ENCODE measurements at places on chromosomes 7 and 10.

DNA sequence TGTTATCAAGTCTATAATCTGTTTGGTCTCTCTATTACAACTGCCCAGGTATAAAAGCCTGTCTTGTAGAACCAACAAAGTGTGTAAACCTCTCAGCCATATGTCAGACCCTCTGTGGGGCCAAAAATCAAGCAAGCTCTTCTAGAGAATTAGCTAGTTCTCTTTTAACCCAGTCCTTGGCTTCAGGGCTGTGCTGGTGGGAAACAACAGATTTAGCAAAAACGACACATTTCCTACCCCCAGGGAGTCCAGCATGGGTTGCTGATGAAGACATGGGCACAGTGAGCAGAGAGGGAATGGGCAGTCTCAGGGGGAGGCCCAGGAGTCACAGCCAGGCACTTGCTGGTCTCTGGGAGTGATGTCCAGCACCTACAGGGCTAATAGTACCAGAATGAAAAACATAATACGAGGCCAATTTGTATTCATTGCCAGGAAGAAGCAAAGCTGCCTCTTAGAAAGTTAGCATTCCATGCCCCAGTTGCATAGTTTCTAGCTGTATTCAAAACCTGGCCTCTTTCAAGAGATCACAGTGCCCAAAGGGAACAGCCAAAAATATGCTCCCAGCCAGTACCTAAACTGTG, 80.1 kb downstream of the FRMD4A start:
- DNase-seq = no peak

DNA sequence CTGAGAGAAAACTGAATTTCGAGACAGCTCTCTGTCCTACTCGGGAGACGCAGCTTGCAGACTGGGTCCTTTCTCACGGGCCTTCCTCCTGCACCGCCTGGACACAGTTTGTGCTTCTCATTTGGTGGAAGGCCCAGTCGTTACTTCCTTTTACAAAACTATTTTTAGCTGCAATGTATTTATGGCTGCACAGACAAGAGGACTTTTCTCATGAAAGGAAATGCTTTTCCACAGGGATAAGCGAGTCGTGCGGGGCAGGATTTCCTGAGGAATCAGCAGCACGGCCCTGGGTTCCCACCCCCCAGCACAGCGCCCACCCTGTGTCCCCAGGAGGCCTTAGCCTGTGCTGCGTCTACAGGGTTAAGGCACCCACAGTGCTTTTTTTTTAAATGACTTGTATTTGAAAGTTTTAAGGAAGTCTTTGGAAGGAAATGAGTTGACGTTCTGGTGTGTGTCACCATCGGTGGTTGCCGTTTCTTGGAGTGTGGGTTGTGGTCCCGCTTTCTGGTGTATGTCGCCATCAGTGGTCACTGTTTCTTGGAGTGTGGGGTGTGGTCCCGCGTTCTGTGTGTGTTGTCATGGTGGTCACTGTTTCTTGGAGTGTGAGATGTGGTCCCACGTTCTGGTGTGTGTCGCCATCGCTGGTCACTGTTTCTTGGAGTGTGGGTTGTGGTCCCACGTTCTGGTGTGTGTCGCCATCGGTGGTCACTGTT, 50.9 kb downstream of the INPP5A start:
- no peak for DNase-seq

DNA sequence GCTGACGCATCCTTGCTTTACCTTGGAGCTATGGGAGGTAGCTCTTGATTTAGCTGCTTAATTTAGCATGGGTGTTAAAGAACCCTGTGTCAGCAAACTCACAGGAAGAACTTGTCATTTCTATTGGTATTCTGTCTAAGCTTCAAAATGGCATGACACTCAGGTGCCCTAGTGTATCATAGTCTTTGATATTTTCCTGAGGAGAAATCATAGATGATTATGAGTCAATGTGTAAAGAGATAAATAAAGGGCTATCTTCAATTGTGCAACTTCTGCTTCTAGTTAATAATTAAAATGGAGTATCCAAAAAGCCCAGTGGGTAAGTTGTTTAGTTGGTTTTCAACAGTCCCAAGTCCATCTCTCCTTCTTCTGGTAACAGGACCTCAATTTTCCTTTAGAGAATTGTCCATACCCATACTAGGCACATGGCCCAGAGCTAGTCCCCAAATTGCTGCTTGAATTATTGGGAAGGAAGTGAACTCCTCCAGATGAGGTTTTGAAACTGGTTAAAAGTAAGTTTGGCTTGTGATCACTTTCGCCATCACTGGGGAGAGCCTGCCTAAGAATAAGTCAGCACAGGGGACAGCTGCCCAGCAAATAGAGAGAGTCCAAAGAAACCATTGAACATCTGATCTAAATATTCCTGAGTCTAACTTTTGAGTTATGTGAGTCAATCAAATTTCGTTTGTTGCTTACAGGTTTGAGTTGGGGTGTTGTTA, 169.0 kb upstream of the PHYHIPL start:
- no peak for DNase-seq

DNA sequence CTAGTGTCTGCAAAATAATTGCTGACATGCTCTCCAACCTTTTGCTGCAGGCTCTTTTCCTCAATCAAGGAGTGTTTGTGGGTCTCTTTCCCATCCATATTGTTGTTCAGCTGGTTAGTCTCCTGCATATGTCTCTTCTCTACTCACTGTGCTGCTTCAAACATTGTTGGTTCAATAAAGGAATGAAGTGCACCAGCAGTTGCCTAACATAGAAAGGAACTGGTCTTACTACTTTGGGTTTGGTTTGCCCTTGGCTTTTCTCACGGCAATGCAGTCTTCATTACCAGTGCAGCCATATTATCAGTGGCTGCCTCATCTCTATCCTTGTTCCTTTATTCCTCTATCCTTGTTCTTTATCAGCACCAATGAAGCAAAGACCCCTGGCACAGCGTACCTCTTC, 169.7 kb upstream of the TPK1 start:
- no peak for DNase-seq

GRCh38 chr7:22346383-22347107, 10.4 kb downstream of the RAPGEF5 start:
- DNase-seq = no peak

DNA sequence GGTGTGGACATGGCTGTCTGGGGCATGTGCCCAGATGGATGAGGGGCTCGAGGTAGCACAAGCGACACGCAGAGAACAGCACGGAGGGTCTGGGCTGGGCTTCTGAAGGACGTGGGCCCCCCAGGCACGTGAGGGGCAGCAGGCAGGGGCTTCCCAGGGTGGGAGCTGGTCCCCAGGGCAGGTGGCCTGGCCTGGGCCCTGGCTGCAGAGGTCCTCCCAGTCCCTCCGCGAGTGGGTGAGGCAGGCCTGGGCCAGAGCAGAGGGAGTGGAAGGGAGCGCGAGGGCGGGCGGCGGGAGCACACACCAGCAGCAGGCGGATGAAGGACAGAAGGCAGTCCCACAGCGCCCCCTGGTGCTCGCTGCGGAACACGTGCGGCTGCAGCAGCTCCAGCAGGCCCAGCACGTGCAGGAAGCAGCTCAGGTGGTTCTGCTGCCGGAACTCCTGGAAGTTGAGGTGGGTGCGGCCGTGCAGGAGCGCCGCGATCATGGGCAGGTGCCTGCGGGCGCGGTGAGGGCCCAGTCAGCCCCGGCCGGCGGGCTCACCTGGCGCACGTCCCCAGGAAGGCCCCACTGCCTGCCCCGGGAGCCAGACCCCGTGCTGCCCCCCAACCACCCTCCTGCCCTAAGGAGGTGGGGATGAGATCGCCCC, 14.7 kb upstream of the MICALL2 start:
- peak; percentile 94 for DNase-seq

DNA sequence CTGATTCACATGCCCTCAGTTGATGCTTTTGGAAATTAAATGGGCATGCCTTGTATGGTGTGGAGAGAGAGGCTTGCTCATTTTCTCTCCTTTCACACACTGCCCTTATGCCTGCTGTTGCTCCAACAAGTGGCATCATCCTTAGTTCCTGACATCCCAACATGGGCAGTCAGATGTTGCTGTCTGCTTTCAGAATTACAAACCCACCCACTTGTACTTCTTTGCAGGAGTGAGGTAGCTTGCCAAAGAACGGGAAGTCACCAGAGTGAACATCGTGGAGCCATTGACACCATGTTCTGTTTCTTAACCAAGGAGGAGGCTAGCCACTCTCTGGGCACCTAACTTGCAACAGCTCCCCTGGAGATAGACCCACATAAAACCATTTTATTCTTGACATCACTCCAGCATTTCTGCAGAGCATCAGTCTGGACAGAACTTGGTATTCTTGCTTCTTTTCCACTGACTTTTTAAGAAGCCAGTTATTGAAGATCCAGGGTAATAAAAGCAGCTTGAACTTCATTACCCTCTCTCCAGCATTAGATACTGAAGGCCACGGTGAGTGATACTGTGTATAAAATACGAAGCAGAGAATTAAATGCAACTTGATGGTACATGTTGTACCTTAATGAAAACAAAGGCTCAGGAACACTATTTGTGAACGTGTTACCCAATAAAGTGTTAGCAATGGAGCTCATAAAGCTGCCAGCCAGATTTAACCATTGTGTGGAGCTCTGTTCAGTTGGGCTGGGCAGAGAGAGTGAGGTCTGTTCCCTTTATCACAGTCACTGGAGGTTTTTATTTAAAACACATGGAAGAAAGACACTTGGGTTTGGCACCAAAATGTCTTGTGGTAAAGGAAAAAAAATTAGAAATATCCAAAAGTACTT, 195.8 kb upstream of the HABP2 start:
- no peak for DNase-seq

DNA sequence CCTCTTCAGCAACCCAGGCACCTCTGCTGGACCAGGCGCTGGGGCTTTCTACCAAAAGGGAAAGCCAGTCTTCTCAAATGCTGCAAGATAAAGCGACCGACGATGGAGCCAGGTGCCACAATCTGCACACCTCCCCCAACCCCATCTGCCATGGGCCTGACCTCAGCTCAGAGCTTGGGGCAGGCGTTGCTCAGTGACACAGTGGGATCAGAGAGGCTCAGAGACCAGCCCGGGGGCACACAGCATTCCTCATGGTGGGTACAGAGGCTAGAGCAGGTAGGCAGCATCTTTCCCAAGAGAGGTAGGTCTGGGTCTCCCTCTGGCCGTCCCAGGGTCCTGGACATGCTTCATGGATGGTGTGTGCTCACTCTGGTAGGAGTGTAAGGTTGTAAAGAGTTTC, 56.3 kb downstream of the ZMIZ1 start:
- DNase-seq = no peak

- DNase-seq = no peak
These were observed 168.5 kb downstream of the PLXNA4 start for GRCh38 chr7:132407764-132408163.

GRCh38 chr10:55631071-55631654, 729.9 kb downstream of the ZWINT start:
- DNase-seq = no peak

GRCh38 chr10:70982443-70982842, 94.1 kb upstream of the PCBD1 start:
- no peak for DNase-seq

- DNase-seq = no peak
These were observed 81.2 kb downstream of the MKX start for GRCh38 chr10:27664461-27664860.

- peak; percentile 85 for DNase-seq
These were observed 899 bp downstream of the PUS7 start for GRCh38 chr7:105521027-105521716.

GRCh38 chr7:33157781-33158180, 28.4 kb downstream of the BBS9 start:
- no peak for DNase-seq

GRCh38 chr7:75669579-75669978, 69.2 kb downstream of the HIP1 start:
- no peak for DNase-seq

- DNase-seq = peak; percentile 64
These were observed 311.2 kb downstream of the RNLS start for GRCh38 chr10:88271761-88272543.

Measured in activated CD8-positive, alpha-beta memory T cell treated with anti-CD3 and anti-CD28 coated beads for 24 hours (primary cell).